Breast epithelium (tissue), 4 donors: ENCODE measurements at places on chromosomes 3 and 15.

DNA sequence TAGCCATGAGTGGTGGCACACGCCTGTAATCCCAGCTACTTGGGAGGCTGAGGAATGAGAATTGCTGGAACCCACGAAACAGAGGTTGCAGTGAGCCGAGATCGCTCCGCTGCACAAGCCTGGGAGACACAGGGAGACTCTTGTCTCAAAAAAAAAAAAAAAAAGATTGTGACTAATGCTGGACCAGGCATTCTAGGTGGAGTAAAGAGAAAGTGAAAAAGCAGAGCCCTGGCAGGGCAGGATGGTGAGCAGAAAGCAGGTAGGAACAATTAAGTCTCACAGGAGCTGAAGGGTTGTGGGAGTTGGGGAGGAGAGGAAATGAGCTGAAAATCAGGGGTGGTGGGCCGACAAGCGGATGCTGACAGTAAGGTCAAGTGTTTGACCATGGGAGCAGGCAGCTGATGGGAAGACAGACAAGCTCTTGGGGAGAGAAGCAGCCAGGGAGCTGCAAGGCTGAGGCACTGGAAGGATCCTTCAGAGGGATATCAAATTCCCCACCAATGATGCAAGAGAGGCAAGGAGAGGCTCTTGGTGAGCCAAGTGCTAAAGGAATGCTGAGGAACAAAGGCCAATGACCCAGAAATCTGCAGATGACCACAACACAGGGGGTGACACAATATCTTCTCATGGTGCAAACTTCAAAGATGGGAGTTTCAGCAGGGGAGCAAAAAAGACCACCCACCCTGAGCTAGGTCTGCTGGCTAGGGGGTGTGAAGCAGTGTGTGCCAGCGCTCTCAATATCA, 251.1 kb downstream of the ULK4 start:
- H3K27ac ChIP-seq, result no peak overlapping the region
- H3K4me1 ChIP-seq, result no peaks in the 10 kb centered on the region
- H3K27me3 ChIP-seq, result no peaks in the 10 kb centered on the region
- H3K4me3 ChIP-seq, result no peak overlapping the region
- H3K36me3 ChIP-seq, result no peaks in the 10 kb centered on the region
- DNase-seq, result no peak

DNA sequence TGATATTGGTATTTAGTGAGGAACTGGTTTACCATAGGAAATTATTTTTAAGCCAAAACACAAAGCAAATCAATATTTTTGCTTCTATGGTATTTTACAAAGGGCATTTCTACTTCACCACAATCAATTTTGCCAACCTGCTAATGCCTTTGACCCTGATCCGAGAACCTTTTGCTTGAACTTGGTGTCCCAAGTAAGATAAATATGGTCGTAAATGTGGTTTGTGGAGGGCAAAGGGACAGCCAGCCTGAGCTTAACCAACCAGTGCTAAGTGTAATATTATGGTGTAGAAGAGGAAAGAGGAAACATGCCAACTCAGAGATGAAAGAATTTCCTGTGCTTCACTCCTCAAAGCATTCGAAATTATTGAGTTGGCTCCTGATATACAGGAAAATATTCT, 148.4 kb downstream of the C3orf38 start:
- no peak overlapping the region for H3K4me3 ChIP-seq
- H3K4me1 ChIP-seq, result no peaks in the 10 kb centered on the region
- no peaks in the 10 kb centered on the region for H3K27me3 ChIP-seq
- no peak overlapping the region for H3K27ac ChIP-seq

DNA sequence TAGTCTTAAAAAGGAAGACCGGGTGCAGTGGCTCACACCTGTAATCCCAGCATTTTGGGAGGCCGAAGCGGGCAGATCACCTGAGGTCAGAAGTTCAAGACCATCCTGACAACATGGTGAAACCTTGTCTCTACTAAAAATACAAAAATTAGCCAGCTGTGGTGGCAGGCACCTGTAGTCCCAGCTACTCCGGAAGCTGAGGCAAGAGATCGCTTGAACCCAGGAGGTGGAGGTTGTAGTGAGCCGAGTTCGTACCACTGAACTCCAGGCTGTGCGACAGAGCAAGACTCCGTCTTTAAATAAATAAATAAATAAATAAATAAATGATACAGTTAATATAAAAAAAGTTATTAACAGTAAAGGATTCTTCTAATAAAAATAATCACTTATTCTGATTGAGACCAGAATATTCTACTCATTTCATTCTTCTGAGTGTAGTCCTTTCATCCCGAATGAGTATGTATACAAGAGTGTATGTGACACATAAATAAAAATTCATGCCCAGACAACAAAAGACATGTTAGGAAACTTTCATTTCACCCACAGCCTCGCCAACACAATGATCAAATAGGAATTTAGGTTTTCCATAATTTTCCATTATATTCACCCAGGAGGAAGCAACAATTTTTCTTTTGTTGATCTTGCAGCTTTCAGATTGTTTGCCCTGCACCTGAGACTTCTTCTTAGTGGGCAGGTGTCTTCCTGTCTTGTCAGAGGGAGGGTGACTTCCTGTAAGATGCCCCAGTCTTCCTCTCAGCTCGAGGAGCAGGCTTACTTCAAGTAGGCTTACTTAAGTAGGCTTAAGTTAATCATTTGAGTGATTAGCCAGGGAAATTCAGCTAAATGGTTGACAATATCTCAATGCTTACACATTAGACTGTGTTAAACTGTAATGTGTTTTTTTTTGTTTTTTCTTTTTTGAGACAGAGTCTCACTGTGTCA, 7.8 kb upstream of the NUP210 start:
- no peaks in the 10 kb centered on the region for H3K27me3 ChIP-seq
- H3K4me3 ChIP-seq, result no peak overlapping the region
- no peak for DNase-seq

DNA sequence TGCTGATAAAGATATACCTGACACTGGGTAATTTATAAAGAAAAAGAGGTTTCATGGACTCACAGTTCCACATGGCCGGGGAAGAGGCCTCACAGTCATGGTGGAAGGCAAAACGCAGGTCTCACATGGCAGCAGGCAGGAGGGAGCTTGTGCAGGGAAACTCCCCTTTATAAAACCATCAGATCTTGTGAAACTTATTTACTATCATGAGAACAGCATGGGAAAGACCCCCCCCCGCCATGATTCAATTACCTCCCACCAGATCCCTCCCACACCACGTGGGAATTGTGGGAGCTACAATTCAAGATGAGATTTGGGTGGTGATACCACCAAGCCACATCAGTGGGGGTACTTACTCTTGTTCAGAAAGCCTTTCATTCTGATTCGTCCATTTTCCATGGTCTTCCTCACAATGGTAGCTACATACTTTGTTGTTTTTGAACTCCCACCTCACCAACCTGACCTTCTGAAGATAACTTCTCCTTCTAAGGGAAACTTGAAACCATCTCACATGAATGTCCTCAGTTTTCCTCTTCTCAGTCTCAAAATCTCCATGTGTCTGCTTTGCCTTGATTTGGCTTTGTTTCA, 275.6 kb upstream of the PROK2 start:
- DNase-seq, result no peak
- H3K27me3 ChIP-seq, result no peaks in the 10 kb centered on the region
- no peak overlapping the region for H3K4me3 ChIP-seq
- no peaks in the 10 kb centered on the region for H3K36me3 ChIP-seq

- no peaks in the 10 kb centered on the region for H3K36me3 ChIP-seq
- DNase-seq, result no peak
- no peak overlapping the region for H3K4me3 ChIP-seq
- no peaks in the 10 kb centered on the region for H3K4me1 ChIP-seq
- H3K27ac ChIP-seq, result no peak overlapping the region
Observed at GRCh38 chr15:78255421-78256043, 8.8 kb upstream of the DNAJA4 start.

DNA sequence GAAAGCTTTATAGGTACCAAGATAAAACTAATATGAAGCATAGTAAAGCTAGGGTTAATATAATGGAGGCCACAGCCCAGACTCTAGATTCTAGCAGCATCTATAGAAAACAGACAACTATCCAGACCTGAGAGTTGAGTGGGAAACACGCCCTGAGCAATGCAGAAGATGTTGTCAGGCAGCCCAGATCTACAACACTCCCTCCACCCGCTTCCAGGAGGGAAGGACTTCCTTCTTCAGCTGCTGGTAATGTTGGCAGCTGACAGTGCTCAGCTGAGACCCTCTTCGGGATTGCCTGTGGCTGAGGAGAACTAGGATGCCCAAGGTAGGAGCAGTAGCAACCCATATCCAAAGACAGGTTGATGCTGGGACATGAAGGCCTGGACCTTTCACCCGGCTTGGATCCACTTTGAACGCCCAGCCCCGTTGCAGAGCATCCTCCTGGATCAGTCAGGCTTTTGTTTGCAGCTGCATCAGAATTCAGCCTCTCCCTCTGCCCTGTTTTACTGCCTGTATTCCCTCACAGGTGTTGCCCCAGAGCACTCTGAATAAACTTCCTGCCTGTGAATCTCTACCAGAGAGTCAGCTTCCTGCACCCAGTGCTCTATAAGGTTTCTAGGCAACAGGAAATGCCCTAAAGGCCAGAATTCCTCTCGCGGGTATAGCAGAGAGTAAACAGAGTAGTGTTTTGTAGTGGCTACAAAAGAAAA, 174.7 kb upstream of the IL12A start:
- no peaks in the 10 kb centered on the region for H3K27me3 ChIP-seq
- no peak for DNase-seq
- peak overlapping the region; percentile 65 for H3K27ac ChIP-seq
- no peaks in the 10 kb centered on the region for H3K4me1 ChIP-seq

DNA sequence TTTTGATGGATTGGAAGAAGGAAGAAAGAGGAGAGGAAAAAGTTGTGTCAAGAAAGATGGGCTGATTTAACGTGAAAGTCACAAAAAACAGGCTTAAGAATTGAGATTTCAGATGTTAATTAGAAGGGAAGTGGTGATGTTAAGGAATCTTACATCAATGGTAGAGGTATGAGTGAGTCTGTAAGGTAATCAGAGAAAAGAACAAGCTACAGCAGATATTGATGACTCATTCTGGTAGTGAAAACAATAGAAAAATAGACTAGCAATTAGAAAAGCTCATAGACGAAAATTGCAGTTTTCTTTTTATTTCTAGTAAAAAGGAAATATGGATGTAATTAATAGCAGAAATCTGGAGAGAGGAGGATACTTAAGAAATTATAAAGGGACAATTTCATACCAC, 559.6 kb downstream of the MCTP2 start:
- no peaks in the 10 kb centered on the region for H3K36me3 ChIP-seq
- DNase-seq, result no peak
- H3K27ac ChIP-seq, result no peak overlapping the region
- H3K27me3 ChIP-seq, result no peaks in the 10 kb centered on the region
- H3K4me3 ChIP-seq, result no peak overlapping the region
- no peaks in the 10 kb centered on the region for H3K4me1 ChIP-seq
